Fibroblast of skin of left biceps (primary cell): ENCODE measurements at places on chromosomes 6 and 20.

GRCh38 chr6:31771992-31772358, 5.2 kb downstream of the VWA7 start:
- DNase-seq, result no peak

GRCh38 chr20:23148731-23149570, 62.8 kb upstream of the CD93 start:
- DNase-seq, result no peak

DNA sequence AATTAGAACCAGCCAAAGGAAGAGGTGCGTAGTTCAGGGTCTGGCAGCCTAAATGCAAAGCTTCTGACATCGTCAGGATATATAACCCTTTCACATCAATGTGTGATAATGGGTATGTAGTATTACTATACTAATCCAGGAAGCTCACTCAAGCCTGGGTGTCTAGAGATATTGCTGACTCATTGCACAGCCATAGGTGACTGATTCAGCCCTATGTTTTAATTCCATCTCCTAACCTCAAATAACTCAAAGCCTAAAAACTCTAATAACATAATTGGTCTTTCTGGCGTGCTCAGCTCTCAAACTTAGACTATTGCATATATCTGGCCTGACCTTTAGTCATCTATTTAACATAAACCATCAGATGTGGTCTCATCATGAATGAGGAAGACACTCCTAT, 658.4 kb downstream of the TBC1D32 start:
- DNase-seq, result no peak

DNA sequence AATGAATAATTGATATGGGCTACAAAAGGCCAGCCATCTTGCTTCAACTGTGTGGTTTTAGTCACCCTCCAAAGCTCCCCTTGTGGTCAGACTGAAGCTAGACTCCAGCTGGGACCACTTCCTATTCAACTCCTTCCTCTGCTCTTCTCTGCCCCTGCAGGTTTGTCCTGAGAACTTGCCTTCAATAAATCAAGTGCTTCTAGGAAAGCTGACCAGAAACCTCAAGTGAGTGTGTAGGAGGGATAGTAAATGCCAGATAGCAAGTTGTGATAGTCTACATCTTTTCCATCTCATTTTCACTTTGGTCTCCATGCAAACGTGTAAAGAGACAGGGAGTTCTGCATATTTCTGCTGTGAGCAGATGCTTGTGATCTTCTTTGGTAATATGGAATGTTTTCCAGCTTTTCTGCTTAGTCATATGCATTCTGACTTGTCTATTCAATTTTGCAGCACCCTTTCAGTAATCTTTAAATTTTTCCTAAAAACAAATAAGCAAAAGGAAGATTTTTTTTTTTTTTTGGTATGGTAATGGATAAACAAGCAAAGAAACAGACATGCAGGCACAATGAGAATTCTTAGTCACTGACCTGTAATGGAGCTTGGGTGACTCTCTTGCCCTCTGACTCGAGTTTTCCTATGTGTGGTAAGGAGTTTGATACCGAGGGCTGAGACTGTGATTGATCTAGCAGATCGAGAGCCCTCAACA, 201.3 kb upstream of the BTBD3 start:
- peak; percentile 86 for DNase-seq

- no peak for DNase-seq
Measured at GRCh38 chr6:1322696-1323219, 10.9 kb downstream of the FOXQ1 start.

GRCh38 chr6:110337486-110337885, 20.7 kb downstream of the METTL24 start:
- DNase-seq, result no peak

DNA sequence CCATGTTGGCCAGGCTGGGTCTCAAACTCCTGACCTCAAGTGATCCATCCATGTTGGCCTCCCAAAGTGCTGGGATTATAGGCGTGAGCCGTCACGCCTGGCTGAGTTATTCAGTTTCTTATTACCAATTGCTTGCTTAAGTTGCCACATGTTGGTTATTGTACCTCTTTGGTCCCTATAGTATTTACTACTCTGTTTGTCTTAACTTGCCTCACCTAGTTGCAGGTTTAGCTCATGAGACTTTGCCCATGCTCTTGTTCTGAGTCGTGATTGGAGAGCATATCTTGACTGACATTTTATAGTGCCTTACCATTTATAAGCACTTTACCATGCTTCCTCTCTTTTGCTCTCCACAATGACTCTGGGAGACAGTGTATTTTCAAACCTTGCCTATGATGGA, 134.2 kb upstream of the HDGFL1 start:
- DNase-seq, result no peak

- DNase-seq, result no peak
Measured at GRCh38 chr6:2514965-2515543, 235.7 kb downstream of the MYLK4 start.

DNA sequence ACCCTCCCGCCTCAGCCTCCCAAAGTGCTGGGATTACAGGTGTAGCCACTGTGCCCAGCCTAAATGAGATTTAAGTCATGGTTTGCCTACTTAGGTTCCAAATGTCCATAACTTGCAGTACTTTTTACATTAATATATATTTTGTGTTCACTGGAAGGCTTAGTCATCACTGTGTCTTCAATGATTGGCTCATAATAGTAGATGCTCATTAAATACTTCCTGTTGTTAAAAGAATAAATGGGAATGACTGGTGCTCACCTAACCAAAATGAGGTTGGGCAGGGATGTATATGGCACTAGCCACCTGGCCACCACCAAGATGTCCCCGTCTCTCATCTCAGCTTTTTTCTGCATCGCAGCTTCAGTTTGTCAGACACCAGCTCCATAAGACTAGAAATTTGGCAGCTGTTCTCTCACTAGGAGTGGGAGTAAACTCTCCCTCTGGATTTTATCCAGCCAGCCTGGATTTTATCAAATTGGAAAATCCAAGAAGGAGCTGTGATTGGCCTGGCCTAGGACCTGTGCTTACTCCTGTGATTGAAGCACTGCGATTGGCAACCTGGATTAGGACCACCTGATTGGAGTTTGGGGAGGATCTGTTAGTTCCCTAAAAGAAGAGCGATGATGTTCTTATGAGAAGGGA, 1.1 kb upstream of the GLO1 start:
- DNase-seq, result no peak
